ENCODE measurements at places on chromosomes 1 and 21. TPM values are rescaled to one million over a fixed set of nuclear protein-coding genes. Genes with fewer than 3 reads are reported as not detected.

Gene ATPAF1
- 51.7 TPM for polyA plus RNA-seq

Gene CD1B
- polyA plus RNA-seq, result not detected

Gene SPRR2A
- not detected for polyA plus RNA-seq

Gene FMO1
- 7.0 TPM for polyA plus RNA-seq

Gene SFN
- polyA plus RNA-seq, result 1.1 TPM

Gene ARHGAP30
- 4.7 TPM for polyA plus RNA-seq

- no peak for DNase-seq
Measured at GRCh38 chr1:80825067-80825466, 975.7 kb upstream of the ADGRL2 start.

DNA sequence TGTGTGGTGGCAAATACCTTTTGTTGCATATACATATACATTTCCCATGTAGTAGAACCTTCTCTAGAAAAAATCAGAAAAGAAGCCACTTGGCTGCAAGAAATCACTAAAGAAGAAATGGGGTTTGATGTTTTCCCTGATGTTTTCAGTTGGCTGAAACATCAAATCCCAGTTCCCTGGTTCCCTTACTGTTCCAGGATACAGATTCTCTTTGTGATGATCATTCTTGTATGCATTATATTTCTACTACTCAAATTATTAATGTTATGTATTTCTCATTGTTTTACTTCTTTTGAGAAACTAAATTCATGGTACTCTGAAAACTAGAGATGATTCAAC lies 7.6 kb downstream of the RNU1-2 start:
- no peak for DNase-seq

DNA sequence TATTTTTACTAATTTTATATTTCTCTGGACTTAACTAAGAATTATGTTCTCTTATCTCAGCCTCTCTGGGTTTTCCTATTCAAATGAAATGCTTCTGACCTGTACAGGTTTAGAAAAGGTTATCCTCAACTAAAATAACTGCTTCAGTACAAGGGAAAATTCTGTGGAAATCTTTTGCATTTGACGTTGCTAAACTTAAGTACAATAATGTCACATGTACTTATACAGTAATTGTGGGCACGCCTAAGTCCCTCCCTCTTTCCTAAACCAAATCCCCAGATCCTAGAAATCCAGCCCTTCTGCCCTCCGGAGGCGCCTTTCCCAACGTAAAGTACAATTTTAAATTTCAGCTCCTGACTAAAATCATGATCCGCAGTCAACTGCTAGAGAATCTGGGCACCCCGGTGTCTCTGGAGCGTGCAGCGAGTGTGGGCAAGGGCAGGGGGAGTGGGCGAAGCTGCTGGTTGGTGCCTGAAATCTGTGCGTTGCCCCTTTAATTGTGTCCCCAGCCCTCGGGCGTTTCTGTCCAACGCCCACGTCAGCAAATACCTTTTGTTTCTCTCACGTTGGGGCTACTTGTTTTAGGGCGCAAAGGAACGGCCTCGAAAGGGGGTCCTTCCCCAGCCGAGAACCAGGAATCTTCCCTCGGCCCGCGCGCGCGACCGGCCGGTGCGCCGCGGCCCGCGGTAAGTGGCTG lies at the start of gene ZBTB8A:
Gene ZBTB8A (plus strand): TSS at position 541 of the 697 bp plus-strand sequence. CDS start 53,505 bp downstream, outside the sequence.
- peak; percentile 66 for DNase-seq

DNA sequence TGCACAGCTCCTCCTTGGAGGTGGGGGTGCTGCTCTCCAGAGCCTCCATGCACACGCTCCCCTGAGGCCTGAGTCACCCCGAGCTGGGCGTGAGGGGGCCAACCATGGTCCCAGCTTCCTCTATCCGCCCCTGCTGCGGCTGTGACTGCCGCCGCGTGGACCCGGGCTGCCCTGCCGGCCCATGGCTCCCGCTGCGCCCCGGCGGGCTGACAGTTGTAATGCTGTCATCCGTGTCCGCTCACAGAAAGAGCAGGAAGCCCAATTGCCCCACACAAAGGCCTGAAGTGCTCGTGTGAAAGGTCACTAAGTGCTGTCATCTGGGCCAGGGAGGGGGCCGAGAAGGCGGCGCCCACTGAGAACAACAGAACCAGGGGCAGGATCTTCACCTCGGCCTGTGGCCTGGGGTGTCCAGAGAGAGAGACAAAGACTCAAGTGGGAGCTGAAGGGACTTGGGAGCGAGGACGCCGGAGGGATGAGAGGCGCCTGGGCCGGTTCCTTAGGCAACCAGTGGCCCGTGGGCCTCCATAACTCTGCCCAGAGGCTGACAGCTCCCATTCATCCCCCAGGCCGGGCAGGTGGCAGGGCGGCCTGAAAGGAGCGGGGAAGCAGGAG lies 31.5 kb downstream of the OLIG1 start:
- DNase-seq, result no peak

- no peak for DNase-seq
Measured at GRCh38 chr21:38493549-38494250, 4.6 kb downstream of the ERG start.

DNA sequence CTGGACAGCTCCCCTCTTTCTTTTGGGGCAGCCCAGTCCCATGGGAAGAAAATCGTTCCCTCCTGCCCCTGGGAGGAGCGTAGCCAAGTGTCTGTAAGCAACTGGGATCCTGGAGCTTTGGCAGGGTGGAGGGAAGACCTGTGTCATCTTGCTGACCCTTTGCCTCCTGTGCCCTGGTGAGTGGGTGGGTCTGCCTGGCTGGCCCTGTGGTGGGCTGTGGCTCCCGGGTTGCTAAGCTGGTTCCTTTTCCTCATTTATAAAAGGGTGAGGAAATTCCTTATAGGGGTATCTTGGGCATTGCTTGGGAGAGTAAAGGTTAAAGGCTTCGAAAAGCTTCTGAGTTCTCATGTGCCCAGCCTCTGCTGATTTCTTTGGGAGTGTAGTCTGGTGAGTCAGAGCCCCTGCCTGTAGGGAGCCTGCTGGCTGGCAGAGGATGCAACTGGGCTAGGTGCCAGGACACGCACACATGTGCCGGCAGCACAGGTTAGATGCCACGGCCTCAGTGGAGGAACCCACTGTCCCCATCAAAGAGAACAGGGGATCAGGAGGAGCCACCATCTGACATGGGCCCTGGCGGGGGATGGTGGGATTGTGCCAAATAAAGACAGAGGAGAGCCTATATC lies 85.2 kb downstream of the ARHGEF10L start:
- DNase-seq, result no peak

GRCh38 chr1:59266180-59266926 lies 30.5 kb upstream of the FGGY start:
- peak; percentile 49 for DNase-seq

GRCh38 chr1:34681480-34682451 lies 73.1 kb upstream of the GJB5 start:
- peak; percentile 2 for DNase-seq

GRCh38 chr1:180530501-180530900 lies 28.1 kb upstream of the ACBD6 start:
- DNase-seq, result no peak

DNA sequence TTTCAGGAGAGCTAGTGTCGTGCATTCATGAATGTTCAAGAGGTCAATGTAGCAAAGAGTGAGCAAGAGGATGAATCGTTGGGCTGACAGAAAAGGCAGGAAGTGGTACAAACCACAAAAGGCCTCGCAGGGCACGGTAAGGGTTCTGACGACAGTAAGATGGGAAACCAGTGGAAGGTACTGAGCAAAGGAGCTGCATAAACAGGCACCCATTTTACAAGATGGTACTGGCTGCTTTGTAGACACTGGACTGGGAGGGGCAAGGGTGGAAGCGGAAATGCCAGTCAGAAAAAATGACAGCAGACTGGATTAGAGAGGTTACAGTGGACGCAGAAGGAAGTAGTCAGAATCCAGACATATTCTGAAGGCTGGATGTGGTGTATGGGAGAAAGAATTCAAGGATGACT lies 123.5 kb downstream of the PTPN14 start:
- no peak for DNase-seq

Measured in hindlimb muscle (tissue), 1 donor.